ENCODE measurements at places on chromosomes 13 and 19.

DNA sequence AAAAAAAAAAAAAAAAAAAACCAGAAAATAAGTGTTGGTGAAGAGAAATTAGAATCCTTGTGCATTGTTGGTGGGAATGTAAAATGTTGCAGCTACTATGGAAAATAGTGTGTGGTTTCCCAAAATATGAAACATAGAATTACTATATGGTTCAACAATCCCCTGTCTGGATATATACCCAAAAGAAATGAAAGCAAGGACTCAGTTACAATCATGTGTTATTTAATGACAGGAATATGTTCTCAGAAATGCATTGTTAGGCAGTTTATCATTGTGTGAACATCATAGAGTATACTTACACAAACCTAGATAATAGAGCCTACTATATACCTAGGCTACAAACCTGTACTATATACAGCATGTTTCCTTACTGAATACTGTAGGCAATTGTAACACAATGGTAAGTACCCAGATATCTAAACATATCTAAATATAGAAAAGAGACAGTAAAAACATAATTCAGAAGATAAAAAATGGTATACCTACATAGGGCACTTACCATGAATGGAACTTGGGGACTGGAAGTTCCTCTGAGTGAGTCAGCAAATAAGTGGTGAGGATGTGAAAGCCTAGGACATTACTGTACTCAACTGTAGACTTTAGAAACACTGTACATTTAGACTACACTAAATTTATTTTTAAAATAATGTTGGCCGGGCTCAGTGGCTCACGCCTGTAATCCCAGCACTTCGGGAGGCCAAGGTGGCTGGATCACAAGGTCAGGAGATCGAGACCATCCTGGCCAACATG, 25.7 kb upstream of the SLC7A1 start:
- no peak for DNase-seq

DNA sequence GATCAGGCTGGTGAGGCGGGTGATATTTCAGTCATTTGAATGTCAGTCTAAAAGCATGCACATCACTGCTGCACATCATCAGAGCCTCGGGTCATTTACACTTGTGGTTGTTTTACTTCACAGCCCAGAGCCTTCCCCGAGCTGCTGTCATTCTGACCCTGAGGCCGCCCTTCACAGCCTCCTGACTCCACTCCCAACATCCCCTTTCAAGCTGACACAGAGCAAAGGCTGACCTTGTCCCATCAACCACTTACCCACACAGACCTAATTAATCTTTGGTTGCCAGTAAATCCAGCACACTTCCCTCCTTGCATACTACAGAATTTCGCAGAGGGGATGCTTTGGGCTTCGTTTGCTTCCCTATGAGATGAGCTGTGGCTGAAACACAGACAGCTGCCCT, 528.1 kb downstream of the DIAPH3 start:
- no peak for DNase-seq

DNA sequence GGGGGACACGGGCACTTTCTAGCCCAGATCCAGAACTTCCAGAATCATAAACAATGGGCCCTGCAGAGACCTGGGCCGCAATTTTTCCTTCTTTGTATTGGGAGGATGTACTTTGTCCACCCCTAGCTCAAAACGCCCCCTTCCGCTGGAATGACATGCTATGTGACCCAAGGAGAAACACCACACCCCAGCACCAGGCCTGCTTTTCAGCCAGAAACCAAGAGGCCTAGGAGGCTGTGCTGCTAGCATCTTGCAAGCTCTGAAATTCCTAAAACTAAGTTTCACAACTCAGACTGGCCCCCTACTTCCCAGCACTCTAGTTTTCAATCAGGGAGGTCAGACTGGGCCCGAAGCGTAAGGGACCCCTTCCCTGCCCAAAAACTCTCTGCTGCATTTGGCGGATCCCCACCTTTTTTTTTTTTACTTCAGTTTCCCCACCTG, 538 bp downstream of the LSM4 start:
- peak; percentile 73 for DNase-seq

DNA sequence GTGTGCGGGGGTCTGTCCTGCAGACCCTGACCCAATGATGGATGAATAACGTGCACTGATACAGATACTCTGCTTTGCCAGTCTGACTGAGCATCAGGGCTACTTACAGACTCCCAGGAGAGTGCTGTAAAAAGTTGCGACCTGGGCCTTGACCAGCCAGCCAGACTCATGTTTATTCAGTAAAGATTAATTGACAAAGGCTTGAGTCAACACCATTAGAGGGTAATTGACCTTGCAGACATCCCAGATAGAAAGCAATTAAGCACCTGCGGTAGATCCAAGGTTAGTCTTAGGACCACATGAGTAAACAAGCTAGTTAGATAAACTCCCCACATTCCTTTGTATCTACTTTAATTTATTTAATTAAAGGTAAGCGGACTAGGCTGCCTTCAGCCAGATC, 10.4 kb downstream of the NUDT19 start:
- DNase-seq: no peak

DNA sequence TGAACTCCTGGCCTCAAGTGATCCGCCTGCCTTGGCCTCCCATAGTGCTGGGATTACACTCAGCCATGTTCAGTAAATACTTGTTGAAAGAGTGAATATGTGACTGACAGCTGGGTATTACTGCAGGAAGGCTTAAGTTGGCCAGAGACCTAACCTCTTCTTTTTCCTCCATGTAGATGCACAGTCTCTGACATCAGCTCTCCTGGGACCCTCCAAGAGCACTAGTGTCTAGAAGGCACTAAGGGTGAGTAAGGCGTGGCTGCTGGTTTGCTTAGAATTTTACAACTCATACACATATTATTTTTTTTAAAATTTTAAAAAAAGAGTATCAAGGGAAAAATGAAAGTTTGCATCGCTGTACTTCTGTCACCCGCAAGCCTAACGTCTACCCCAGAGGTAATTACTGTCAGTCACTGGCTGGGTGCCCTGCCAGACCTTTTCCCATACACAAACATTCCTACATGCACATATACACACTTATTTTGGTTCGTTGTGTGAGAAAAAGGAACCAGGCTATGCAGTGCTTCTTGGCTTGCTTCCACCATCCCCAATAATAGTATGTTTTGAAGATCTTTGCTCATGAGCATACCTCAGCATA, 122.0 kb downstream of the SIPA1L3 start:
- no peak for DNase-seq

DNA sequence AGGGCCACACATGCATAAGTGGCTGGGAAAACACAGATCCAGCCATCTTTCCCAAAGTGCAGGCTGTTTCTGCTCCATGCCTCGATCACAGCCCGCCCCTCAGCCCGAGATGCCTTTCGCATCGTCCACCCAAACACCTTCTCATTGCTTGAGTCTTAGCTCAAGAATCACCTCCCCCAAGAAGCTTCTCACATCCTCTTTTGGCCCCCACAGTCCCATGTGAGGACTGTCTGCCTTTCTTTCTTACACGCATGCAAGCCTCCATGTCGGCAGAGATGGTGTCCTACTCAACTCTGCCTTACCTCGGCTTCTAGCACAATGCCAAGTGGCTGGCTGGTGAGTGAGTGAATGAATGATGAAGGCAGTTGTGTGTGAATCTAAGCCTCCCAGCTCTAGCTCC, 18.1 kb upstream of the GSX1 start:
- DNase-seq: no peak

DNA sequence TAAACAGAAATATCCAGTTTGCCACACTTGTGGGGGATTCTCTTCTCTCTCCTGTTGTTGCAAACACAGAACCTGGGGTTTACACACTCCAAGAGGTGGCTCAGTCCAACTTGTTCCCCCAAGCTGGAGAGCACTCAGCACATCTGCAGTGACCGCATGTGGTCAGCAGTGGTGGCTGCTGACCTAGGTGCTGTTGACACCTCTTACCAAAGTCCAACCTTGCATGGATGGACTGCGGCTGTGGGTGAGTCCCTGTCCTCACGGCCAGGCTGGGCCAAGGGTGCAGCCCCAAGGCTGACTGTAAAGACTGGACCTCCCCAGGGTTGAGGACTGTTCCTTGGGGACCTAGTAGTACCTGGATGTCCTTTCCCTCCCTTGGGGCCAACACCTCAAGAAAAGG, 6.1 kb downstream of the LRFN3 start:
- DNase-seq: no peak

GRCh38 chr19:16497042-16497441, 848 bp downstream of the C19orf44 start:
- DNase-seq: peak; percentile 14

- DNase-seq: peak; percentile 93
Measured at GRCh38 chr19:15555759-15556633, 47.7 kb downstream of the CYP4F22 start.

DNA sequence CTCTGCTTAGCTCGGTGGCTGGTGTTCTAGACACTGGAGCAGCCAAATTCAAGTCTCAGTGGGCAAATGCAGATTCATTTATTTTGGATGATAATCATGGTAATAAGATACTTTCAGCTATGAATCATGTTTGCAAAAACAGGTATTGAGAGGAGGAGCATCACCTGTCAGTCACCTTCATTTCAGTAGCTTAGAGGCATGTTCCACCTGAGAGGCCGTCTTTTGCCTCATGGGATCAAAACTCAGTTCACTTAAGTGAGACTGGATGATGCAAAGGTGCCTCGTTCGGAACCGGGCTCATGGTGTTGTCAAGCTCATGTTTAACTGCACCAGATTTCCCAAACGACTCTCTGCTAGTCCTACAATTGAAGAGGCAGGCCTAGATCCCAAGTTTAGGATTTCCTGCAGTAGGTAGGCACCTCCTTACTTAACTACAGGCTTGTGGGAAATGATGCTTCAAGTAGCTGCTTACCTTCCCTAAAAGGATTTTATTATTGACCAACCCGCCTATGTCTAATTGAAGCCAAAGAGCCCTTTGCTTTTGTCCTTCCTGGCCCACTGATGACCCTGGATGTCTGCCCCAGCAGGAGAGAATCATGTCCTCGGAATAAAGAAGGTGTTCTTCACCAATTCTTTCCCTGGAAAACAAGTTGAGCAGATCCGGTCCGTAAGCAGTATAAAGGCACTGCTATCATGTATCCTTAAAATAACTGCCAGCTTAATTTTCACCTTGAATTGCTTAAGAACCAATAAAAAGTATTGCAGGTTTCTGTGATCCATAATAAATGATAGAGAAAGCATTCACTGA, 60.0 kb downstream of the ZAR1L start:
- DNase-seq: no peak

GRCh38 chr19:18785179-18786124, 5.7 kb downstream of the COMP start:
- DNase-seq: peak; percentile 89

DNA sequence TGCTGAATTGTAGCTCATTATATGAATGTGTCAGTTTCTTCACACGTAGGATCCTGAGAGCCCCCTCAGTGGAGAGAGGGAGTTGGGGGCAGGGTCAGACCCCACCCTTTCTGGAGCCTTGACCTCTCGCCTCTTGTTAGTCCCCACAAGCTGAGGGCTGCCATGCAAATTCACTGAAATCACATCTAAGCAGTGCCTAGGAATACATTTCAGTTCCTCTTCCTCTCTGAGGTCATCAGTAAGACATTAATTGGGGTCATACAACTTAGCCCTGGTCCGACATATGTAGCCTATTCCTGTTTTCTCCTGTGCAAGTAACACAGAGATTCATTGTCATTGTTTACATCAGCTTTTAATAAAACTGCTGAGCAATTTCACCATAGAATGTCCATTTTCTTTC, 30.0 kb downstream of the MYO9B start:
- DNase-seq: no peak

DNA sequence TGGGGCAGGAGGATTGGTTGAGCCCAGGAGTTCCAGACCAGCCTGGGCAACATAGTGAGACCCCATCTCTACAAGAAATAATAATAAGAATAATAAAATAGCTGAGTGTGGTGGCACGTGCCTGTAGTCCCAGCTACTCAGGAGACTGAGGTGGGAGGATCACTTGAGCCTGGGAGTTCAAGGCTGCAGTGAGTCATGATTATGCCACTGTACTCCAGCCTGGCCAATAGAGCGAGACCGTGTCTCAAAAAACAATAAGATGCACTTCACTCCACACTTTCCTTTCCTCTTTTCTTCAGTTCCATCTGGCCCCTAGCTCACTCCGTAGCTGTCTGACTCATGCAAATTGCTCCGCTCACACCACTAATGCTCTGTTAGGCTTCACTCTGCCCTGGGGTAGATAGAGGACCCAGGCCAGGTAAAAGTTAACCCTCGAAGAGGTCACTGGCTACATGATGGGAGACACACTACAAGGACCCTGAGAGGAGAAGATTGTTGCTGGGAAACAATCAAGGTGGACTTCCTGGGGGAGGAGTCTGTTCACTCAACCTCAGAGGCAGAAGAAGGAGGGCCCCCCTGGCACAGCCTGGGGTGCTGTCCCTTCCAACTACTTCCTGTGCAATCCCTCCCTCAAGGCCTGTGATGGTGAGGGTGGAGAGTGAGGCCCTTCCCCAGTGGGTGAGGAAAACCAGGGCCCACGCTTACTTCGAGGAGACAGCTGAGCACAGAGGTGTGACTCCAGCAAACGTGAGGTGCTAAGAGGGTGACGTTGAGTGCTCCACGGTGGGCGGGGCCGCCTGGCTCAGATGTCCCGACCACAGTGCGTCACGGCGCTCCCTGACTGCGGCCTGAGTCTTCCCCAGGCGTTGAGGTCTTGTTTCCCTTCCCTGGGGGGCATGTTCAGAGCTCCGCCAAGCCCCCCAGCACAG, 8.8 kb upstream of the TNFSF9 start:
- no peak for DNase-seq
